Activated CD8-positive, alpha-beta memory T cell treated with anti-CD3 and anti-CD28 coated beads, Interleukin-2, amount 50 U/mL, for 4 hours (primary cell): ENCODE measurements at places on chromosomes 6 and 20.

DNA sequence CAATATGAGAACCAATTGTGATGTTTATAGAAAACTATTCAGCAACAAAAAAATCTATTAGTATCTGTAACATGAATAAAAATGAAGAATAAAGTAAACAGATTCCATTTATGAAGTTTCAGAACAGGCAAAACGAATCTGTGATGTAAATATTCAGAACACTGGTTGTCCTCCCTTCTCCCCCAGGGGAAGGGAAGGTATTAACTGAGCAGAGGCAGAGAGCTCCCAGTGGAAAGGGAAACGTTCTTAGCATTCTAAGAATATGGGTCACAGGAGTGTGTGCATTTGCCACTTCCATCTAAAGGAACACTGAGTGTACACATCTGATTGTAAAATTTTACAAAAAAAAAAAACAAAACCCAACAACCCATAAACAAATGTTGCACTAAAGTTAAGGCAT lies 23.1 kb downstream of the SPAG4 start:
- DNase-seq, result no peak

- DNase-seq, result no peak
Measured at GRCh38 chr6:2478200-2478599, 232.8 kb upstream of the GMDS start.

DNA sequence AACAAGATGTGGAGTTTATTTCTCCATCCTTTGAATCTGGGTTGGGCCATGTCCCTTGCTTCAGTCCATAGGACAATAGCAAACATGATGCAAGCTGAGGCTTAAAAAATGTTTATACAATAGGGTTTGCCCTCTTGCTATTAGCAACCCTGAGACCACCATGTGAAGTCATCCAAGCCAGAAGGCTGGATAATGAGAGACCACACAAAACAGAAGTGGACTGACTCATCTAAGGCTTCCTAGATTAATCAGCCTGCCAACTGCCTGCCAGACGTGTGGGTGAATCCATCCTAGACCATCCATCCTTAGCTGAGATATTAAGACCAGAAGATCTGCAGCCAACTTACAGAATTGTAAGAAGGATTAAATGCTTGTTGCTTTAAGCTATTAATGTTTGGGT lies 38.1 kb upstream of the ISM1 start:
- DNase-seq, result no peak

DNA sequence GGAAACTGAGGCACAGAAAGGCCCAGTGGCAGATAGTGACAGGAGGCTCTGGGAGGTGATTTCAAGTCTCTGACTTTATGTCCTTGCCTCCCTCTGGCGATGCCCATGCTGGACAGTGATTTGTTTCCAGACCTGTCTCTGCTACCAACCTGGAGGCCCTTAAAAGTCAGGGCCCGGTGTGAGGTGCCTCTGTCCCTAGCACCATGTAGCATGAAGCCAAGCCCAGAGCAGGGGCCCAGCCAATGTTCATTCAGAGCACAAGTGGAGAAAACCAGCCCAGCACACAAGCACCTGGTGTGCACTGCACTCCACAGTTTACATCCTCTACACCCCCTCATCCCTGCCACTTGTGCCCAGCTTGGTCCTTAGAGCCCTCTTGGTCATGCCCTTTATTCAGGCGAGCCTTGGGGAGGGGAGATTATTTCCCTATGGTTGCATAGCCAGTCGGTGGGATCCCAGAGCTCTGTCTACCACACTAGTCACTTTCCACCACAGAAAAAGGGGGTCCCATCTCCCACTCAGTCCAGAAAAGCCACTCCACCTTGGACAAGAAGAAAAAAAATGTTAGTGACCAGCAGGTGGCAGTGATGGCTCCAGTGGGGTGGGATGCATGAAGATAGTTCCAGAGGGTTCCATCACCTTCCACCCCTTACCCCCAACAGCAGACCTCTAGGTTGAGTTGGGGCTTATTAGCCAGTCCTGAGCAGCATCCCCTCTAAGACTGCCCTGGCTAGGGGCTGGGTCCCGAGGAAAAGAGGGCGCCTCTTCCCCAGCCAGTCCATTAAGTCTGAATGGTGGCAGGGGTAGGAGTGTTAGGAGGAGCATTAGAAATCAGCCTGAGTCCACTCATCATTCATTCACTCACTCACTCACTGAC lies 30.9 kb downstream of the KIAA1755 start:
- no peak for DNase-seq

GRCh38 chr6:45714006-45714730 lies 301.5 kb downstream of the CLIC5 start:
- no peak for DNase-seq

DNA sequence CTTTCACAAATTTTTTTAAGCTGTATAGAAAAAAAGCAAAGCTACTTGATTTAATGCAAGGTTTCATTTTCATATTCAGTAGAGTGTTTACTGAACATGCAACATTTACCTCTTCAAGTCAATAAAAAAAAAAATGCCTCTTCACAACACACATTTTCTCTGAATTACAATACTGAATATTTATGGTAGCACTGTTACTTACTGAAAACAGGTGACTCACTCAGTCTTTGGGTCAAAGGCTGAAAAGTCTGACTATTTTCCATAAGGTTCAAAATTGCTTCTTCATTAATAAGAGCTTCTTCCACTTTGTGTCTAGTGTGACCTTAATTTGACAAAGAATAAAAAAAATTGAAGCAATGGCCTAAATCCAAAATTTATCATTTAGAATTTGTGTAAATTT lies 101.9 kb downstream of the REV3L start:
- no peak for DNase-seq

GRCh38 chr20:11436113-11436905 lies 481.4 kb upstream of the BTBD3 start:
- no peak for DNase-seq

- no peak for DNase-seq
Measured at GRCh38 chr6:84065693-84066290, 32.2 kb downstream of the MRAP2 start.

- peak; percentile 18 for DNase-seq
Measured at GRCh38 chr6:138107752-138108592, 753 bp upstream of the PERP start.

DNA sequence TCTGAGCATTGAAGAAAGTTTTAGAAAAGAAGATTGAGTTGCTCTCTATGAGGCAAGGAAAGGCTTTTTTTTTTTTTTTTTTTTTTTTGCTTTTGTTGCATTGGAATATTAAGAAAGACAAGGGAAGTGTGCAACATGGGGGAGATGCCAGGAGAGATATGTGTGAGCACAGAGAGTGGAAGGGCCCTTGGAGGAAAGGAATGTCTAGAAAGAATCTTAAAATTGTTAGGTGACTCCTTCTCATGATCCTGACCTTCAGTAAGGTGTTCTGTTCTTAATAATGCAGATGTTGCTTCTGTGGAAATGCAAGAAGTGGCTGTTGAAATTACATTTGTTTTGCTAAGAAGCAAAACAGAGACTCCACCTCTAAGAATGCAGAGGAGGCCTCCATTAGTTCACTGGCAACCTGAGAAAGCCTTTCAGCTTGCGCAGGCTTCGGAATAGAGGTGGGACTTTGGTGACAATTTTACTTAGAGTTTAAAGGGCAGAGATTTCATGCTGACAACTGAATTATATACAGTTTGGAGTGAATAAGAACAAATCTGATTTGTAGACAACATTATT lies 118.0 kb upstream of the ASCC3 start:
- DNase-seq, result no peak

DNA sequence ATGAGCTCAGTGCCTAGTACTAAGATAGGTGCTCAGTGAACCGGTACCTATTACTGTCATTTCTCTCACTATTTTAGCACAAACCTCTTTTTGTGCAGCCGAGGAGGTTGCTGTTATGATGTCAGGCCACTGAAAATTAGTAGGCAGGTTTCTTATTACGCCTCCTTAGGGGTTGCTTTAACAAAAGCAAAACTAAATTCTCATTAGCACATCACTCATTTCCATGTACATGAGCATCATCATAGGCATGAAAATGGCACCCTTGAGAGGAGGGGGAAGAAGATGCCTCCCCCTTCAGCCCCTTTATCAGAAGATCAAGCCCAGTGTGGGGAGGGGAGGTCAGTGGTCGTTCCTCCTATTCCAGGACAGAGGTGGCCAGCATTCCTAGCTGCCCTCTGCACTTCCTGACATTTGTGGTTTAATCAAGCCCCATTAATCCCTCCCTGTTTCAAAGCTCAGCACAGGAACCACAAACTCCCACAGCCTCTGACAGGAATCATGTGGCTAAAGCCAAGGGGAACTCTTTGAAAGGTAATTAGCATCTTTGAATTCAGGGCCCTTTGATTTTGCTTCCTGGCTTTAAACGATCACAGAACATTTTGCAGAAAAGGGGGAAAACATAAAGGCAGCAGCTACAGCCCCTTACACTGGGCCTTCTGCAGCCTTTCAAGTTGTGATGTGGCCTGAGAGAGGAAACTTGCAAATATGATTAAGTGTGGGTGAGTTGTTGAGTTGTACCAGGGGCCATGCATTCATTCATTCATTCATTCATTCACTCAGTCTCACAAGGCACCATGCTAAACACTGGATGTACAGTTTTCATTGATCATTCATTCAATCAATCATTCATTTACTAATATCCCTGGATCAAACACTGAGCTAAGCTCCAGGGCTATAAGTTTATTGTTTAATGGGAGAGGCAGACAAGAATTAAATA lies 31.9 kb upstream of the PSMF1 start:
- DNase-seq, result no peak

DNA sequence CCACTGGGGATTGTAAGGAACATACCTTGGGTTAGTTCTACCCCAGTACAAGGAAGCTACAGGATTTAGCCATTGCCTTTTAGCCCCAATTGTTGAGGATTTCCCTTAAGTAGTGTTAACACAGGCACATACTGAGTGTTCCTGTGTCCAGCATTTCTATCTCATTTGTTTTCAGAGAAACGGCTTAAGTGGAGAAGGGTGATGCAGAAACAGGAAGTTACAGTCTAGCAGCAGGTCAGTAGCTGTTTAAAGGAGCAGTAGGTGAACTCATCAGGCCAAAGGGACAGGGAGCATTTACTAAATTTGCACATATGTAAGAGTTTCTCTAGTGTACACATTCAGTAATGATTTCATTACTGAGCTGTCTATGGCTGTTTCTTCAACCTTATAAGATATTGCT lies 644.2 kb upstream of the GJE1 start:
- DNase-seq, result no peak

DNA sequence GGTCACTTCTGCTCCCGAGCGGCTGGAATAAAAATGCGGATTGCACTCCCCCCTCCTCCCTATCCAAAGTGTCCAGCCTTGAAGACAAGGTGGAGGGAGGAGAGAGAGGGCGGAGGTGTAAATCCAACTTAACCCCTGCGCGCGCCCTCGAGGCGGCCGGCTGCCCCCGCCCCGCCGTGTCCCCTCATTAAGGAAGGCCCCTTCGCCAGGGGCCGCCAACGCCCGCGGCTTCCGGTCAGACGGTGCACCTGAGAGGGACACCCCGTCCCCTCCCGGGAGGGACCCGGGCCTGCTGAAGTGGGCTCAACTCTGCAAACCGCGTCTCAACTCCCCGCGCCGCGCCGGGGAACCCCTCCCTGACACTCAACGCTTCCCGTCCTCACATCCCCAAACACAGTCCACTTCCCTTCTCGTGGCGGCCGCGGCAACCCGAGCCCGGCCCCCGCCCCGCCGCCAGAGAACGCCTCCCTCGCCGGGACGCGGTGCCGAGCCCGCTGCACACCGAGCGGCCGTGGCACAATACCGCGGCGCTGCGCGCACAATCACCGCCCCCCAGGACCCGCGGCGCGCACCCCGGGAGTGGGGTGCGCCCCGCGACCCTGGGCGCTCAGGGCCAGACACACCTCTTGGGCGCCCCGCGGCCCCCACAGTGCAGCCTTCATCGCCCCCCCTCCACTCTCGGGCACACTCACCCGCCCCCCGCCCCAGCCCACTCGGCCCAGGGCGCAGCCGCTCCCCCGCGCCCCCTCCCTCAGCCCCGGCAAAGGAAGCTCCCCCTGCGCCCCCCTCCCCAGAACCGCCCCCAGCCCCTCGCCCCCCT lies 102.5 kb downstream of the NOL4L start:
- peak; percentile 27 for DNase-seq

- DNase-seq, result no peak
Measured at GRCh38 chr6:13411484-13411883, 75.9 kb downstream of the GFOD1 start.

DNA sequence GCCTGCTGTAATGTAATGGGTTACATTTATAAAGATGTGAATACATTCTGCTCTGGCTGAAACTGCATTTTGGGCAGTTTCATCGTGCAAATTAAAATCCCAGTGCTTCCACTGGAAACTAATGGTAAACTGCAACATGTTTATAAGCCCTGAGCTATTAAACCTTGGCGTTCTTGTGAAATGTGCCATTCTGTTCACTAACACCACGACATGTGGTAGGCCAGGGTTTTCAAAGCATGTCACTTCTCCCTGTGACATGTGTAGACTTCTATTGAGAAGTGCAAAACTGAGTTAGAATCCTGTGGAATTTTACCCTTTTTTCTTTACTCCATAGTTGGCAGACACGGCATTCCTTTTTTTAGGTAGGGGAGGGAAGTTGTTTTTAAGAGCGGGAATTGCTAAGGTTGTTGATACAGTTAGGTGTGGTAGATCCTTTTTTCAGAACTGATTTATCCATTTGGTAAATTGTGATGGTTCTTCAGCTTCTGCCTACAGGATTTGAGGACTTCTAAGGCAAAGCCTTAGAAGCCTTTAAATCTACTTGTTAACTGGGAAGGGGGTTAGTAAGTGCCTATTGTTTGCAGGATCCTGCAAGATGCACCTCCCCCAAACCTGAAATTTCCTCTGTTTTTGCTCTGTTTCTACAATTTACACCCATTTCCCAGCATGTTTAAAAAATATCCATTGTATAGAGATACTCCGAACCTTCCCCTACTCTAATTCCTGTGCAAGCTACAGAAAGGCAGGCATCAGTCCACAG lies 4.2 kb downstream of the SASH1 start:
- no peak for DNase-seq

- DNase-seq, result no peak
Measured at GRCh38 chr6:70280400-70280853, 22.5 kb downstream of the COL9A1 start.

- DNase-seq, result no peak
Measured at GRCh38 chr20:31637660-31638059, at the start of gene COX4I2. COX4I2 (plus strand) TSS chr20:31637912; CDS start chr20:31639018, 1,106 bp downstream.

DNA sequence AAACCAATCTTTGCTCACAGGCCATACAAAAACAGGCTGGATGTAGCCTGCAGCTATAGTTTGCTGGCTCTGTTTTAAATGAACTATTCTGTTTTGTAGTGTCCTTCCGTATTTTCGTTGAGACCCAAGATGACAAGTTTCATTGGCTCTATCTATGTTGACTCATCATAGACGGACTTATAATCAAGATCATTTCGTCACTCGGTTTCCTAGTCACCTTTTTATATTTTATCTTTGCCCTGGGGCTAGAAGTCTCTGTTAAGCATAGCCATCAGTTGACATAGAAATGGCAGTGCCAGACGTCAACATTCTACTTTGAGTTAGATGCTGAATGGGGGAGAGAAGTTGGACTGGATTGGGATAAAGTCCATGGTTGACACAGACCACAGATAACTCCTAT lies 4.8 kb downstream of the PLEKHG1 start:
- no peak for DNase-seq

DNA sequence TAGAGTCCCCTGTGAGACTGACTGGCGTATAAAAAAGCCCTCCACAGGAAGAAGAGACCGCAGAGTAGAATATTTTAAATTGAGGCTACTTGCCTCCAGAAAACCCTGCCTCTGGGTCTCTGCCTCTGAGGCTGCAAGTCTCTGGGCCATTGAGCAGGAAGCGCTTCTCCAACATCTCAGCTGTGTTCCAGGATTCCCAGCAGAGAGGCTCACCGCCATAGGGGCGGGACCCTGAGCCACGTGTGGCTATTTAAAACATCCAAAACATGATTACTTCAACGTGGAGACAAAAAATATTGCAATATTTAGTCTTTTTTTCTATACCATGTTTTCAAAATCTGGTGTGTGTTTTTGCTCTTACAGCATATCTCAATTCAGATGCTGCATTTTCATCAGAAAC lies 59.4 kb downstream of the GNAS-AS1 start:
- DNase-seq, result no peak
